ENCODE measurements at places on chromosomes 1 and 21.

- DNase-seq = no peak
Observed at GRCh38 chr1:84166797-84167196, 22.7 kb downstream of the PRKACB start.

GRCh38 chr1:114090738-114091505 is 62.7 kb downstream of the SYT6 start:
- no peak for DNase-seq

DNA sequence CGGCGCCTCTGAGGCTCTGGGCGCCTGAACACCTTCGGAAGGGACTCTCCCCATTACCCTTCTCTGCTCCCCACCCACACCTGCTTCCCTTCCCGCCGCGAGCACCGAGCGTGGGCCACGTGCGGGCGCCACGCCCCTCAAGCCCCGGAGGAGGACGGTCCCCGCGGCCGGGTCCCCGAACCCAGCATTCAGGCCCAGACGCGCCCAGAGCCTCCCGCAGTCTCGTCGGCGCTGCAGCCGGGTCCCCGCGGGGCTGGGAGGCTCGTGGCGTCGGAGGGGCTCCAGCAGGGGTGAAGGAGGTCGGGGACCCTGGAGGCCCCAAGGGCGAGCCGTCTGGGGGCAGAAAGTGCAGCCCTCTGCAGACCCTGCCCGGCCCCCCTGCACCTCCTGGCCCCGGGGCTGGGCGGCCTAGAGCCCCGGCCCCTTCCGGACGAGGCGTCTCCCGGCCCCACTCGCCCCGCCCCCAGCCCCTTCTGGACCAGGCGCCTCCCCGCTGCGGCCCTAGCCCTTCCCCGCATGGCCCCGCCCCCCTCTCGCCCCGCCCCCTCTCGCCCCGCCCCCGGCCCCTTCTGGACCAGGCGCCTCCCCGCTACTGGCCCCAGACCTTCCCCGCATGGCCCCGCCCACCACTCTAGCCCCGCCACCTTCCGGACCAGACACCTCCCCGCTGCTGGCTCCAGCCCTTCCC is 378 bp upstream of the SMIM1 start:
- peak; percentile 93 for DNase-seq

- no peak for DNase-seq
Observed at GRCh38 chr21:33219954-33220353, 9.8 kb upstream of the IFNAR2 start.

- no peak for DNase-seq
Observed at GRCh38 chr1:113784104-113784779, 25.0 kb upstream of the PHTF1 start.

- DNase-seq = no peak
Observed at GRCh38 chr1:115890580-115890979, 49.7 kb upstream of the NHLH2 start.

GRCh38 chr1:1419363-1419812 is 1.7 kb downstream of the ANKRD65 start:
- no peak for DNase-seq

DNA sequence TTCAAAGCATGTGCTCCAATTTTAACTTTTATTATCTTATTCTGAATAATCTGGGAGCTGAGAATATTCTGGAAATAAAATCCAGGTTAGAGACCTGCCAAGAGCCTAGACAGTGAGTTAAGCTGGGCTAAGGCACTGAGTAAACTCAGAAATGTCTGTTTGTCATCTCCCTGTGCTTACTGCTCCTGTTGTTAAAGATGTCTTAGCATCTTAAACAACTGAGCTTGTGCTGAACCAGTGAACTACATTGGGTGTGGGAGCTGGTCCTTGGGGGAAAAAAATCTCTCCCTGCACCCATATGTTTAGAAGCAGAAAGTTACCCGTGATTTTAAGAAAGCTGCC is 25.0 kb upstream of the AHCYL1 start:
- DNase-seq = no peak

GRCh38 chr1:32989160-32990050 is 24.8 kb upstream of the RNF19B start:
- DNase-seq = no peak

GRCh38 chr1:15155888-15156741 is 2.6 kb downstream of the TMEM51 start:
- DNase-seq = no peak

- no peak for DNase-seq
Observed at GRCh38 chr1:23565776-23566175, 6.5 kb upstream of the ID3 start.

- DNase-seq = no peak
Observed at GRCh38 chr1:32197074-32197473, 3.3 kb upstream of the CCDC28B start.

Data from vagina (tissue), 2 donors.